Esophagus squamous epithelium (tissue), 5 donors: ENCODE measurements at places on chromosomes 11 and 22. TPM values are rescaled to one million over a fixed set of nuclear protein-coding genes. Genes with fewer than 3 reads are reported as not detected.

DNA sequence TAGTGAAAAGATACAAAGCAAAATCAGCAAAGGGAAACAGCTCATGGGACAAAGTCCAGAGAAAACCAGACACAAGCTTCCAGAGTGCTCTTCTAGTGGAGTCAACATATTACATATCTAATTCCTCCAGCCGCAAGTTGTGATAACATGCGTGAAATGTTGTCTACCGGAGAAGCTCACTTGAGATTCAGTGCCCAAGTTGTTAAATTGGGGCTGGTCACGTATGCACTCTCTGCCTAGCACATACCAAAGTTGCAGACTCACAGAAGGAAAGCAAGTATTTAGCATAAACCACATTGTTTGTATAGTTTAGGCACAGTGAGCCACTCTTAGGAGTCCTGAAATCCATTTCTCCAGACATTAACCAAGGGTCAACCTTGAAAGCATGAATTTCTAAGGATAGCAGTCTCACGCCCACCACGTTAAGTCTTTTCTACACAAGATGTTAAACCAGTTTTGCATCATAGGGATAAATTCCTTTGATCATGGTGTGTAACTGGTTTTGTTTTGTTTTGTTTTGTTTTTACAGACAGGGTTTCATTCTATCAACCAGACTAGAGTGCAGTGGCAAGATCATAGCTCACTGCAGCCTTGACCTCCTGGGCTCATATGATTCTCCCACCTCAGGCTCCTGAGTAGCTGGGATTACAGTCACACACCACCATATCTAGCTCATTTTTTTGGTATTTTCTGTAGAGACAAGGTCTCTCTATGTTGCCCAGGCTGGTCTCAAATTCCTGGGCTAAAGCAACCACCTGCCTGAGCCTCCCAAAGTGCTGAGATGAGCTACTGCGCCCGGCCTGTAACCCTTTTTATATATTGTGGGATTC, 39.5 kb upstream of the EP300 start:
- peaks cover 2% of the 10 kb centered on the region for H3K4me1 ChIP-seq
- H3K36me3 ChIP-seq: no peaks in the 10 kb centered on the region
- no peak for DNase-seq
- no peaks in the 10 kb centered on the region for H3K27me3 ChIP-seq

- H3K36me3 ChIP-seq: no peaks in the 10 kb centered on the region
- no peak overlapping the region for H3K4me3 ChIP-seq
- peaks cover 12% of the 10 kb centered on the region for H3K4me1 ChIP-seq
- peaks cover 22% of the 10 kb centered on the region for H3K27me3 ChIP-seq
- no peak for DNase-seq
Measured at GRCh38 chr11:17585911-17586695, 39.0 kb downstream of the OTOG start.

The GGTLC2 gene
- total RNA-seq: not detected

The ARHGAP20 gene
- 1.6 TPM for total RNA-seq
